NCI-H748 treated with DMSO at 0.1 percent for 48 hours (cell line): ENCODE measurements at places on chromosomes 5 and 9.

DNA sequence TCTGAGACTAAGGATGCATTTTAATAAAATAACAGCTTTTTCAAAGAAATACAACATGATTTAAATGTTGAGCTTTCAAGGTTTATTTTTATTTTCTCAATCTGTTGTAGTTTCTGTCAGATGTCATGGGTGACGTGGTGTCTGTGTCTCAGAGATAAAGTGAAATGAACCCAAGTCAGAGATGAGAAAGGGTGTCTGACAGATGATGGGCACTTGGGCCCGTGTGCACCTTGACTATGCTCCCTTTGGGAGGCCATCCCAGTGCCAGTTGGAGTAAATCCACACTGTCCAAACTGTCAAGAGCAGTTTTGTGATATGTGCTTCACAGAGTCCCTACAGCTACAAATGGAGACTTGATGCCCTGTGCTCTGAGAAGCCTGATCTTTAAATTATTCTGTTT, 536.9 kb upstream of the FAM174A start:
- DNase-seq = no peak

DNA sequence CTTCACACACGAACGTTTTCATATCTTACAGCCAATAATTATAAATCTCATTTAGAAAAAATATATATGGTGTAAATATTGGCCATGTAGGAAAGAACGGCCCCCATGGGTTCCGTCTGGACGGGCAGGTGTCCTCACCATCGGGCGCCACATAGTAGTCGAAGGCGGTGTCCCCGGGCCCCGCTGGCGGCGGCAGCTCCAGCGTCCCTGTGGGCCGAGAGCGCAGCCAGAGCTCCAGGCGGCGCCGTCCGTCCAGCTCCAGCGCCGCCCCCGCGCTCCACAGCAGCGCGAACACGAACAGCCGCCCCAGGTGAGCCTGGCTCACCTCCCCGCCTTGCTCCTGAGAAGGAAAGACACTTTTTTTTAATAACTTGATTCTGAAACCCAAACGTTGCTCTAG, 134.6 kb downstream of the DNAH5 start:
- DNase-seq = peak; percentile 90

GRCh38 chr5:36658038-36658756, 51.8 kb downstream of the SLC1A3 start:
- DNase-seq = no peak

DNA sequence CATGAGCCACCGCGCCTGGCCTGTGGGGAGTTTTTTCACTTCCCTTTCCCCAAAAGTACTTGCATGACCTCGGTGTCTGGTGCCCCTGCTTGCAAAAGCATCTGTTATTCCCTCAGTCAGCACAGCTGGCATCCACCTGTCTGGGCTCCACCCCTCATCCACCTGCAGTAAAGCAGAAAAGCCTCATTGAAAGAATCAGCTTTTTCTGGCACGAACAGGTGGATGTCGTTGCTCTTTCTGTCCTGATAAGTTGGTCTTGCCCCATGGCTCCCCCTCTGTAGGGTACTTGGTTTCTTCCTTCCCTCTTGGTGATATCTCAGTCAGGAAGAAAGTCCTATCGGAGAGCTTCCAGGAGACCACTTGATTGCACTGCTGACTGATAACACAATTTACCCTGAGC, 37.4 kb downstream of the WWC1 start:
- peak; percentile 7 for DNase-seq

- no peak for DNase-seq
Measured at GRCh38 chr5:134018154-134018985, 13.6 kb upstream of the VDAC1 start.

DNA sequence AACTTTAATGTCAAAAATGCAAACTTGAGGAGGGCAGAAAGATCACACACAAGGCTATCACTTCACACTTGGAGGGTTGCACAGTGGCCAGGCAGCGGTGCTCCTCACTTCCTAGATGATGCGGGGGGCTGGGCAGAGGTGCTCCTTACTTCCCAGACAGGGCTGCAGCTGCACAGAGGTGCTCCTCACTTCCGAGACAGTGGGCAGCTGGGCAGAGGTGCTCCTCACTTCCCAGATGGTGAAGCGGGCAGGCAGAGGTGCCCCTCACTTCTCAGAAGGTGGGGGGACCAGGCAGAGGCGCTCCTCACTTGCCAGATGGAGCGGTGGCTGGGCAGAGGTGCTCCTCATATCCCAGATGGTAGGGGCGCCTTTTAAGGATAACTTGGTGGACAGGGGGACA, 423.2 kb upstream of the RORB start:
- DNase-seq = no peak

GRCh38 chr5:81788329-81788728, 37.4 kb upstream of the SSBP2 start:
- DNase-seq = no peak

DNA sequence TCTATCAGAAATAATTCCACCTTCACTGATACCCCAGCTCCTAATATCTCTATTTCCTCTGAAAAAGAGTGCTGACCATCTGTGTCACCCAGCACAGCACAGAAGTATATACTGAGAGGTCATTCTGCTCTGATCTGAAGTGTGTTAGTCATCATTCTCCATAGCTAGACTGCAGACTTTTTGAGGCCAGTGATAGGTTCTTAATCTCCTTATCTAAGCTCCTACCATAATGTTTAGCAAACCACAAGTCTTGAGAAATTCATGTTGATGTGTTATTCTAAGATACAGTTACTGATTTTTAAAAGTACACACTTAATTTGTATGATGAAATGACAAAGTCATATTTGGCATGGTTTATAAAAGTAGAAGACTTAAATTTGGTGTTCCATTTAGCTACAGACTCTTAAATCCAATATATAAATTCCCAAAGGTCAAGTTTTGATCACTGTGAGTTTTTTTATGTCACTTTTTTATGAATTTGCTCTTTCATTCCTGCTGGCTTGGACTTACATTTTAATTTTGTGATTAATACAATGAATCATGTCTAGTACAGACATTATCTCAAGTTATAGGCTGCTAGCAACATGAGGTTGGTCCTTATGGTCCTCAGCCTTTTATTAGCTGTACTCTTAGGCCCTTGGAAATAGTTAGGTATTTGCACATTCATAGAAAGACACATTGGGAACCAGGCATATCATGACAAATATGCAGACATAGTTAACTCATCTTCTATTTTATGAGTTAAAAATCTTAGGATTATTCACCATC, 380.8 kb downstream of the EBF1 start:
- DNase-seq = no peak

GRCh38 chr5:134968055-134968454, 348 bp downstream of the CATSPER3 start:
- DNase-seq = no peak

DNA sequence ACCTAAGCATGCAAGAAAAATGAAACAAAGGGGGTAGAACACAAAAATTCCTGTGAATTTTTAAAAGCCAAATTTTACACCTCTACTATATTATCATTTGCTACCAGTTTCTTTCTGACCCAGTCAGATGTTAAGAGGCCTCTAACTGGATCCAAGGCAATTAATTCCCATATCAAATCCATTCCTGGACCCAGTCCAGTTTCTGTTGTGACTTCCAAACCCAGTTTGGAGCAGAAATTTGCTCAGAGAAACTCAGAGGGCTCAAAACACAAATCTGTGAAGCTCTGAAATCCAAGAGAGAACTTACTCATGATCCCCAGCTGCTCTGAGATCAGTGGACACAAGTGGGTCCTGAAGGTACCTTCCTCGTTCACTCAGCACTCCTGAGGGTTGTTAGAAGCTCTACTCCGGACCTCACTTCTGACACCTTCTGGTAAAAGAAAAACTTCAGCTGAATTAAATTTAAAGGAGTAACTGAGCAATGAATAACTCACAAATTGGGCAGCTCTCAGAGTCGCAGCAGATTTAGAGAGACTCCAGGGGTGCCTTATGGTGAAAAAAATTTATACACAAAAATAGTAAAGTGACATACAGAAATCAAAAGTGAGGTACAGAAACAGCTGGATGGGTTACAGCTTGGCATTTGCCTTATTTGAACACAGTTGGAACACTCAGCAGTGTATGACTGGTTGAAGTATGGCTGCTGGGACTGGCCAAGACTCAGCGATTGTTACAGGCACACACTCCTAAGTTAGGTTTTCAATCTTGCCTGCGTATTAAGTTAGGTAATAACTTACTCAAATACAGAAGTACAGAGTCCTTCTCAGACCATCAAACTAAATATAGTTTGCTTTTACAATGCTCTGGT, 32.4 kb downstream of the INSL4 start:
- DNase-seq = no peak

DNA sequence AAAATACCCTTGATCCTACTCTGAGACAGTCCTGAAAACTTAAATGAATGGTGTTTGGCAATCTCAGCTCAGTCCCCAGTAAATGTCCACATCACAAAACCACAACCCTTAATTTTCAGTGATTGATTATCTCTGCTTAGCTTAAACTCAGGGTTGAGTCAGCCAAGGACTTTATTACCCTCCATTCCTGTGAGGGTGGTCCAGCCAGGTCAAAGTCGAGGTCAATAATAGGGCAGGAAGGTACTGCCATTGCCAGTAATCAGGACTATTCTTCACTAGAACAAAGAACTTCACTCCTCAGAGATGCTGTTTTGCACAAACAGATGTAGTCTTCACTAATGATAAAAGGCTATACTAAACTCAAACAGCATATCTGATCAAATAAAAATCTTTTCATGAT, 499.4 kb downstream of the ISL1 start:
- no peak for DNase-seq

DNA sequence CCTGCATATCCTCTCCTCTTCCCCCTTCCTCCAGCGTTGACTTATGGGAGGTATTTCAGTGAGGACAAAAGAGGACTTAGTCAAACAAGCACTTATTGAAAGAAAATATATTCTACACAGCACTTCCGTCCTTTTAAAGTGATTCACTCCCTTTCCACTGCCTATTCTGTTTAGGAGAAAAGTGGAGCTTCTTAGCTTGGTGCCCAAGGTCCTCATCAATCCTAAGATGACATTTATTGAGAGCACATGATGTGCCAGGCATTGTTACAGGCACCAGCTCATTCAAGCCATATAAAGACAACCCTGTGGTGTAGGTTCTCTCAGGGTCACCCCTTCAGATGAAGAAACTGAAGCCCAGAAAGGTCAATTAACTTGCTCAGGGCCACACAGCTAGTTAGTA, 95.9 kb downstream of the KCNIP1 start:
- DNase-seq = no peak

DNA sequence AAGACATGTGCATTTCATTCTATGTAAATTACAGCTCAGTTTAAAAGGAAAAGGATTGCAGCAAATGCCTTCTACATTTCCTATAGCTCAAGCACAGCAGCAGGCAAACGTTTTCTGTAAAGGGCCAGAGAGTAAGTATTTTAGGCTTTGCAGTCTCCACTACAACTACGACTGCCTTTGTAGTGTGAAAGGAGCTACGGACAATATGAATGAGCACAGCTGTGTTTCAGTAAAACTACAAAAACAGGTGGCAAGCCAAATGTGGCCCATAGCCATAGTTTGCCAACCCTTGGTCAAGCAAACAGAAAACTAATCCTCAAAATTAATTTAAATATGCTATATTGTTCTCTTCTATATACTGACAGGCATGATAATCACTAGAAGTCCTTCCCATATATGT, 7.2 kb downstream of the PTBP3 start:
- DNase-seq = no peak

GRCh38 chr5:77970891-77971290, 194.8 kb upstream of the TBCA start:
- no peak for DNase-seq

- no peak for DNase-seq
Measured at GRCh38 chr5:109450129-109450877, 40.5 kb upstream of the PJA2 start.

DNA sequence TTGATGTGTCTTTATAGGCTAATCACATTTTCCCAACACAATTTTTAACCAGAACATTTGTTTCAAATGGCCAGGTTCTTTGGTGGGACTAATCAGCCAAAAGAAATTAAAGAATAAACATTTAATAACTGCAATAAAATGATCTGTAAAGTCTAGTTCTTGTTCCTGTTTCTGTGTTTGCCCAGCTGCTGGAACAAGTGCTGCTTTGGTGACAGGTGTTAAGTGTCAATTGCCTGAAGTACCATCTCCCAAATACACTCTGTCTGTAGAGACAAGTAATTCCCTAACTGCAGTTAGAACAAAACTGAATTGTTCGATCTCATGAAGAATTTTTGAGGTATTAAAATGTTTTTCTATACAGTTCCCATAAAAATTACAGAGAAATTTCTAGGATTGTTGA, 402.3 kb upstream of the CHD1 start:
- peak; percentile 81 for DNase-seq

GRCh38 chr5:124459984-124460383, 286.5 kb downstream of the ZNF608 start:
- DNase-seq = no peak

DNA sequence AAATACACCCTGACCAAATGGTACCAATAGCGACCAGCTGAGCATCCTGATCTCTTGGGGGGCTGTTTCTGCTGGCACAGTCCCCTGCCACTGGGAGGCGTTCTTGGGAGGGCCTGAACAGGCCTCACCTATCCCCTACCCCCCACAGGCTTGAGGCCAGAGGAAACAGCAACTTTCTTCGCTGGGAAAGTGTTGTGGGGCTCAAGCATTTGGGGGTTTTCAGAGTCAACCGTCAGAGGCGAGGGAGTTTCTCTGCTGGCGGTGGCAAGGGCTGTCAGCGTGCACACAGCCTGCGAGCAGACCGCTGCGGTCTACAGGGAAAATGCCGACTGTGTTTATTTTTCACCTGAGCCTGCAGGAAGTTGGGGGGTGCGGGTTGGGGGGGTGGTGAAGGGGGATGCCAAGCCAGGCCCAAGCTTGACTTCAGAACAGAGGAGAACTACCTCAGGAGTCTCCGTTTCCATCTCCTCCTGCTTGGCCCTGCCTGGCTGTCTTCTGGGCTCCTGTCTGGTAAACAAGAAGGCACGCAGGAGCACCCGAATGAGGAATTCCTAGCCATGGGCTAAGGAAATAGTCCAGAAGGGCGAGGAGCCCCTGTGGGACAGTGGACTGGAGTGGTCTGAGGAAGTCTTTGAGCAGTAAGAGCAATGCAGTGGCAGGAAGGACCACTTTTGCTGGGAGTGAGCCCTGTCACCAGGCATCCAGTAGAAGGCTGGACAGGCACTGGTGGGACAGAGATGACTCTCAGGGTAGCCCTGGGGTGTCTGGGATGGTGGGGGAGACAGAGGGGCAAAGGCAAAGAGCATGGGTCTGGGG, 18.1 kb downstream of the TCF7 start:
- DNase-seq = no peak

DNA sequence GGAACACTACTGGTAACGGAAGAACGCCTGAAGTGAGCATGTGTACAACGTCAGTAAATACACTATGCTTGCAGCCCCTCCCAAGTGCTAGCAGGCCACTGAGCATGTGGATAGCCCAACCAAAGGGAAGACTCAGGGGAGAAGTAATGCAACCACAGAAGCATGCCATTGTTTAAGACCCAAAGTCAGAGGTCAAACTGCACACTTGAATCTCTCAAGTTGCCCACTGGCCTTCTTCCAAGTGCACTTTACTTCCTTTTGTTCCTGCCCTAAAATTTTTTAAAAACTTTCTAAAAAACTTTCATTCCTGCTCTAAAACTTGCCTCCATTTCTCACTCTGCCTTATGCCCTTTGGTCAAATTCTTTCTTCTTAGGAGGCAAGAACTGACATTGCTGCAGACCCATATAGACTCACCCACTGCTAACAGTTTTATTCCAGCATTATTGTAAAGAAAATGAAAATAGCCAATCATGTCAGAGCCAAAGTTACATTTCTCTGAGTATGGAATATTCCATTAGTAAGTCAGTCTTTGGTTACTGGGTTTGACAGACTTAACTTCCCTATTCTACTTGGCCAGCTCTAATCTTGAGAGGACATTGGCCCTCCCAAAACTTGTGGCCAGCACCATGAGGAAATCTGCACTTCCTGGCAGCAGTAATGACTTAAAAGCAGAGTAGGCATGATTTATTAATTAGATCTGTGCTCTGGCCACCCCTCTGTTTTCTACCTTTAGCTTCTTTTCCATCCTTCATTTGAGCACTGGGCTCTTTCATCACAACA, 76.9 kb downstream of the TSSK1B start:
- no peak for DNase-seq
